ENCODE measurements at places on chromosomes 16 and 17.

DNA sequence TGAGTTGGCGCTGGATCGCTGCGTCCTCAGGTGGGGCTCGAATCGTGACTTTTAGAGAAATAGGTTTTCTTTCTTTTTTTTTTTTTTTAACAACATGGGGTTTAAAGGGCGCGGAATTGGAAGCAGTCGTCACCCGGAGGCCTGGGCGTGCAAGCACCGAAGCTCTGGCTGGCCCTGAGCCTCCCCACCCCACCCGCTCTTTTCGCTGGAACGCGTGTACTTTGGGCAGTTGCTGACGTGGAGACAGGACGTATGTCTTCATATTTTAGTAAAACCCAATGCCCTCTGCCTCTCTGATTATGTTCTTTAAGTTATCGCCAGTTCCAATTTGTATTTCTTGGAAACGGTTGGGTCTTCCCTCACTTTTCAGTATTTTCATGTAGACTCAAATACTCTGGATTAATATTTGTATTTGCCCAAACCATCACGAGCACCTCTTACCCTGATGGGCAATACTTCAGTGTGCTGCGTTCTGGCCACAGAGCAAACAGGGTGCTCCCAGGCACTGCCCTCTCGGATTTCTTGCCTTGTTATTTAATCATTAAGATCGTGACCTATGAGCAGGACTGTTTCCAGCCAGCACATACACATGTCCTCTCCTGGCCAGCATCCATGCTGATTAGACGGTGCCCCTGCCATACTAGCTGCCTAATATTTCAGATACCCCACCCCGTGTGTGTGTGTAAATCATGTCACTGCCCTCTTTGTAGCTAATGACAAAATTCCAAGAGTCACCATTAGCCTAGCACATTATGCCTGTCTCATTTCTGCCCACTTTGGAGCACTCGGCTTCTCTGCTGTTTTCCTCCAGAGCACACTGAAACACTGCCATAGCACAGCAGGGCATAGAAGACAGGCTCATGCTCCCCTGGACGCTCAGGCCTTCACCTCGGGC, 805 bp upstream of the C16orf95 start:
- peak; percentile 18 for DNase-seq

DNA sequence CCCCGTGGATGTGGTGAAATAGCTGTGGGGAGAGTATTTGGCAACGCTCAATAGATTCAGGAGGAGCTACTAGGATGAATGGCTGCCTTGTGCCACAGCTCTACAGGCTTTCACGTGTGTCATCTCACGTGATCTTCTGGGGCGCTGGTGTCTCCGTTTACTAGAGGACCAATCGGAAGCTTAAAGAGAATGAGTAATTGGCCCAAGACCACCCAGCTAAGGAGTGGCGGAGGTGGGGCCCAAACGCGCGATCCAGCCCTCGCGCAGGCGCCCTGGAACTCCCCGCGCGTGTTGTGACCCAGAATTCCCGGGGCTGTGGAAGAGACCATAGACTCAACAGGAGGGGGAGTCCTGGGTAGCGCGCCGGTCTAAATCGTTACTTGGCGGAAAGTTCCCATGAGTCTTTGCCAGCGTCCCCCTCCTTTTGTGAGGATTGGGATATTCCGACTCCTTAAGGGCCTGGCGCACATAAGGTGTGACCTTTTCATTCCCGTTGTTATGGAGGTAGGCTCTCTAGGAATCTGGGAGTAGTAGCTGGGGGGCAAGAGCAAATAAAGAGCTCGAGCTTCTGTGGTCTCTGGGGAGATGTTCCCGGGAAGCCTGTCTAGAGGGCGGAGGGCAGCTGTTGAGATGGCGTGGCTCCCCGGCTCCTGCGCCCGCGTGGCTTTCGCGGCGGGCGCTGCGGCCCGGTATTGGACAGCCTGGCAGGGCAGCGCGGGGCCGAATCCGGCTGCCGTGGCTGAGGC, 23.4 kb downstream of the TRPV2 start:
- DNase-seq: peak; percentile 92

- DNase-seq: no peak
These were observed 248.6 kb downstream of the FOXL1 start for GRCh38 chr16:86826941-86827340.

DNA sequence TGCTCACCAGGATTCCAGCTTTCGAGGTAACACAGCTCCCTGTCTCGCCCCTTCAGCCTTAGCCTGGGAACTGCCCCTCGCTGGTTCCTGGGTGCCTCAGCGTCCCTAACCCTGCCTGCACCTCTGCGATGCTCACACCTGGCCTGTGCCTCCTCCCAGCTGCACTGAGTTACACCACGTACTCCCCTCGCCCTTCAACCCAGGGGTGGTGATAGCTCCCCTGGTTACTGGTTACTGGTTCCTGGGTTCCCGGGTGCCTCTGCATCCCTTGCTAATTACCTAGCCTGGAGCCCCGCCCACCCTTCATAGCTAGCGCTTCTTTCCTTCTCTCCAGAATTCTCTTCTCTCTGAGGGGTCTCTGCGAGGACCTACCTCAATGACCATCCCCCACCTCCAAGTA, 65.3 kb upstream of the PLCG2 start:
- no peak for DNase-seq

DNA sequence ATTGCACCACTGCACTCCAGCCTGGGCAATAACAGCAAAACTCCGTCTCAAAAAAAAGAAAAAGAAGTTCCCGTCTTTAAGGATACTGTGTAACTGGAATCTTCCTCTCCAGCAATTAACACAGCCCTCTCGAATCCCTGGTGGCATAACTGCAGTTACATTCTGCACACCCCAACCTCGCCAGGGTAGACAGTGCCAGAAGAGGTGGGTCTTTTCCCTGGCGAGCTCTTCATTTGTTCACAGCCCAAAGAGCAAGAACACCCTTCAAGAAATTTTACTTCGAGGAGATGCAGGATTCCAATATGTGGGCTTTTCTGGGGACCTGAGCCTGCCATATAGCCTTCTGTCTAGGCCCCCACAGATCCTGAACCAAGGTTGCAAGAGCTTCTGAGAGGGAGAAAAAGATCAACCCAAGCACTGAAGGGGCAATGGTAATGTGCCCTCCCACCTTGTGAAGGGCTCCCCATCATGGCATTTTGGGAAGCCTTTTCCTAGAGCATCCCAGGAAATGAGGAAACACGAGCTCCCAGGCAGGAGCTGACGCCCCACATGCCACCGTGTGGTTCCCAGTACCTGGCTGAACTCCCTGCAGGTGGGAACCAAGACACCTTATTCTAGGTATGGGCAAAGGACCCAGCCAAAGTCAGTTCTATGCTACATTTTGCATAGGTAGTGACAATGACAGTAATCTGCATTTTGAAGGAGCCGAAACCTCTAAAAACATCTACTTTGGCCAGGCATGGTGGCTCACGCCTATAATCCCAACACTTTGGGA, 26.9 kb downstream of the TK2 start:
- DNase-seq: no peak

- DNase-seq: no peak
These were observed 21.0 kb upstream of the ZNF652 start for GRCh38 chr17:49383060-49383459.

GRCh38 chr17:54985476-54985875, 16.9 kb downstream of the STXBP4 start:
- DNase-seq: no peak

GRCh38 chr17:30148376-30148775, 31.8 kb downstream of the NSRP1 start:
- DNase-seq: no peak

DNA sequence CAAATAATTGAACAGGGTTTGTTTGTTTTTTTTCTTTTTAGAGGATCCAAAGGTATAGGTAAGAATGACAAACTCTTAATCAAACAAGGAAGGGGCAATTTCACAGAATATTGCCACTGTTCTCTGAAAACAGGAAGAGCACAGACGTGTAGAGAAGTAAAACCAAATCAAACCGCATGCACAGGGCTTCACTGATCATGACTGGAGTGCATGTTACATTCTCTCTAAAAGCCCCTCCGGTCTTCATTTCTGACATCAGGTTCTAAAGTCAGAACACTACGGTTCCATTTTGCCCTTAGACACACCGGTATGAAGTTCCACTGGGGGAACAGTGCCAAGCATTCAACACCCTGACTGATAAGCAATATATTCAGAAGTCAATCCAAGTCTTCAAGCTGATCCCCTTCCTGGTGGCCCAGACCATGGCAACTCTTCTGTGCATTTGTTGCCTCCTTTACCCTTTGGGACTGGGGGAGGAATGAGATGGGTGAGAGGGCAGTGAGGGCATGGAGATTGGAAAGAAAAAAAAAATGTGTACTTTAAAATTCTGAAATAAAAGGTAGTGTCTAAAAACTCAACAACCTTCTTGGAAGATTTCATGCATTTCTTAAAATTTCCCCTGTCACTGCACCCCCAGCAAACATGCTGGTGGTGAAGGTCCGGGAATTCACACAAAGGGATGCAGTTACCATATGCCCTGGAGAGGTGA, 1.4 kb downstream of the MMD start:
- DNase-seq: peak; percentile 54

DNA sequence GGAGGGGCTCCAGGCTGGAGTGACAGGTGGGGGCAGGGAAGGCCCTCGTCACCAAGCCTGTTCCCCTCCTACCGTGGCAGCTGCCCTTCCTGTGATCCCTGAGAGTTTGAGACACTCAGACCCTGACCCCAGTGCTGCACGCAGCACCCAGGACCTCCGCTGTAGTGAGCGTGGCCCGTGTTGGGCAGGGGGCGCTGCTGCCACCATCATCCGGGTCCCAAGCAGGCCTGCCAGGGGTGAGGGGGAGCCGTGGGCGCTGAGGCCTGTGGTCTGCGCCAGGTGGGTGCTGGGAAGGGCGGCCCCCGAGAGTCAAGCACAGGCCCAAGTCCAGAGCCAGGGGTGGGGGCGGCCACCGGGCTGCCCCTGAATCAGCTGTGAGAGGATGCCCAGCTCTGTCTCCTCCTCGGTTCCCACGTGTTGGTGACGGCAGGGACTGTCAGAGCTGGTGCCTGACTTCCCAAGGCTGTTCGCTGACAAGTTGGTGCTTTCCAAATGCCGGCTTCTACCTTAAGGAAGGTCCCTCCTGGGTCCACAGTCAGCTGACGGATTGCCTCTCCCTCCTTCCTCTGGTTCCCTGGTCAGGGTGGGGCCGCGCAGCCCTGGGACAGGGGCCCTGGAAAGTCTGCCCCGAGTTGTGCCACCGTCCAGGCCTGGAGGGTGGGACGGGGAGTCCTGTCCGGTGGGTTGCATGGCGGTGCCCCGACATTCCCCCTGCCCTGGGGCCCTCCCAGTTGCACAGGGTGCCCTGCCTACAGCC, 31.1 kb downstream of the TPSG1 start:
- DNase-seq: no peak

Data from GF-D8 (cell line).